ENCODE measurements at places on chromosomes 5 and 9.

DNA sequence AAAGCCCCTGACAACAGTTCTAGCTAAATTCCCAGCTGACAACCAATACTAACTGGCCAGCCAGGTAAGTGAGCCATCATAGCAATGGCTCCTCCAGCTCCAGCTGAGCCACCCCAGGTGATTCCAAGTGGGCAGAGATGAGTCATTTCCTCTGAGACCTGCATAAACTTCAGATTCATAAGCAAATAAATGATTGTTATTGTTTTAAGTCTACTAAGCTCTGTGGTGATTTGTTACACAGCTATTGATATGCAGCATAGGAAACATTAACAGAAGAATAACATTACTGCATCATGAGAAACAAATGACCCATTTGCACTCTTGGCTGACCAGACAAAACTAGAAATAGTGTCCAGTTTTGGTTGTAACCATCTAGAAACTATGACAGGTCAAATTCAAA lies 60.3 kb downstream of the TTC39B start:
- DNase-seq = no peak

DNA sequence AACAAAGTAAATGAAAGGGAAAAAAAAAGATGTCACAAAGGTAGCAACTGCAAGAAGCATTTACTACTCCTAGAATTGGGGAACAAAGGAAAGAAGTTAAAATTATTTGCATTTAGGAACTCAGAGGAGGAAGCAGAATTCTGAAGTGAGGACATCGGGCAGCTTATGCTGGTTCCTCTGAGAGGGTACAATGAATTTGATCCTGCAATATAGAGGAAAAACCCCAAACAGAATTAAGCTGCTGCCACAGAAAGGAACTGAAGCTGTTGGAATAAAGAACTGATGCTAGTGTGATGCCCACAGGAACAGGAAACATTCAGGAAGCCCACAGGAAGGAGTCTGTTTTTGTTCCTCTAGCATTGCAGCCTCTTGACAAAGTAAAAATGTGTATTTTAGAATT lies 22.3 kb upstream of the TBCA start:
- DNase-seq = peak; percentile 54

DNA sequence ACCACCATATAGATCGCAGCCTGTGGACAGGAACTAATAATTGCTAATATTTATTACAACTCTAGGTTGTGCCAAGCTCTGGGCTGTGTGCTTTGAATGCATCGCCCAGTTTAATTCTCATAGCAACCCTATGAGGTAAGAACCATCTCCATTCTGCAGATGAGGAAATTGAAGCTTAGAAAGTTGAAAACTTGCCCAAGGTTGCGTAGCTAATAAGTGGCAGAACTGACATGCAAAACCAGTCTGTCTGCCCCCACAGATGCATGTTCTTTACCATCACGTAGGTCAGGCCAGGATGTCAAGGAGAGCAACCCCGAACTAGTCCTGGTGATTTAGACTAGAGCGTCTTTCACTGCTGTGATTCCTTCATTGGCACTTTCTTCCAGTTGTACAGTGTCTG lies 15.6 kb downstream of the WWC1 start:
- DNase-seq = no peak

DNA sequence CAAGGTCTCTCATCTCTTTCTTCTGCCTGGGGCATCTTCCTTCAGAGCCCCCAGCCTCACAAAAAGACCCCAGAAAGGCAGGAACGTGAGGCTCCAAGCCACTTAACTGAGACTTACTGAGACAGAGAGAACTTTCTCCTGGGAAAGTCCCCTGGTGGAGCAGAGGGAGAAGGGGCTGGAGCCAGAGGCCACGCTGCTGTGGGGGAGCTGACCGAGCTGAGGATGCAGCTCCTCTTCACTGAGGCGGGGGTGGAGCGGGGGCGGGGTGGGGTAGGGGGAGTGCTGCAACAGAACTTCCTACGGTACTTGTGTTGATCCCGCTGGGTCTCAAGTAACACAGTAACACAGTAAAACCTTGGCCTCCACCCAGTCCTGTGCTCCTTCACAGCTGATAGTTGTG lies 204.0 kb downstream of the FSTL4 start:
- no peak for DNase-seq

DNA sequence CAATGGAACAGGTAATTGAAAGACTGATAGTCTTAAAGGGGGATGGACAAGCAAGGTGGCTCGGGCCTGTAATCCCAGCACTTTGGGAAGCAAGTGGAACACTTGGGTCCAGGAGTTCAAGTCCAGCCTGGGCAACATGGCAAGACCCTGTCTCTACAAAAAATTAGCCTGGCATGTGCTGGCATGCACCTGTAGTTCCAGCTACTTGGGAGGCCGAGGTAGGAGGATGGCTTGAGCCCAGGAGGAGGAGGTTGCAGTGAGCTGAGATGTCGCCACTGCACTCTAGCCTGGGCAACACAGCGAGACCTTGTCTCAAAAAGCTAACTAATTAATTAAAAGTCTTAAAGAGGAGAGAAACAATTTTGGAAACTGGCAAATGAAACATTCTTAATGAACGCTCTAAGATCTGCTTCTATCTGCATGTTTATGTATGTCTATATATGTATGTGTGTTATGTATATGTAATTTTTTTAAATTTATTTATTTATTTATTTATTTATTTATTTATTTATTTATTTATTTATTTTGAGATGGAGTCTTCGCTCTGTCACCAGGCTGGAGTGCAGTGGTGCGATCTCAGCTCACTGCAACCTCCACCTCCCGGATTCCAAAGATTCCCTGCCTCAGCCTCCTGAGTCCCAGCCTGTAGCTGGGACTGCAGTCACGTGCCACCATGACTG lies 80.6 kb downstream of the SFXN1 start:
- no peak for DNase-seq

- no peak for DNase-seq
Measured at GRCh38 chr5:90406466-90406865, 3.1 kb downstream of the CETN3 start.

DNA sequence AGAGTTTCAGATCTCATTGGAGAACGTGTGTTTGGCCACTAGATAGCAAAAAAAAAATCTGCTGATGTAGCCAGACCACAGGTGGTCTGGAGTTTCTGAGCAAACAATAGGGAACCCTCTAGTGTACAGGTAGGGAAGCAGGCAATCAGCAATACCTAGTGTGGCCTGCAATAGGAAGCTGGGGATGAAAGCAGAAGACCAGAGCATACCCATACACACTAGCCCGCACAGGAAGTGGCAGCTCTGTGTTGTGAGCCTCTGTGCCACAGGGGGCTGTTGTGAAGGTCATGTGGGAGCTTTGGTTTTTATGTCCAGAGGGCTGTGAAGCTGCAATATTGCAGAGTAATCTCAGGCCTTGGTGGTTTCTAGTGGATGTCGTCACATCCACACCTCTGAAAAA lies 81.2 kb downstream of the MTAP start:
- DNase-seq = peak; percentile 91

DNA sequence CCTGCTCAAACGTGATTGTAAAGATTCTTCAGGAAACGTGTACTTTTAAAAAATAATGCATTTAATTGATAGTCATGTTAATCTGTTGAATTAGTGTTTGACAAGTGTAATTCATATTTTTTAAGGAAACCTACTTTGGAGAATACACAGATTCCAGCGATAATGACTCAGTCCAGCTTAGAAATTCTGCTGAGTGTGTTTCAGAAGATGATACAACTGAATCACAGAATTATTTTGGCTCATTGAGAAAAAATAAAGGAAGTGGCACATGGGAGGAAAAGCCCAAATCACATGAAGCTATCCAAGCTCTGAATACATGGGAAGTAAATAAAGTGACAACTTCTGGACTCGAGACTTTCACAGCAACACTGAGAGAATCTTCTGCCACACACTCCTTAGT lies 37.8 kb downstream of the ICE1 start:
- DNase-seq = no peak

- no peak for DNase-seq
Measured at GRCh38 chr5:139653616-139654015, 5.5 kb downstream of the CXXC5 start.

GRCh38 chr9:80792726-80793125 lies 896.6 kb downstream of the TLE1 start:
- no peak for DNase-seq

DNA sequence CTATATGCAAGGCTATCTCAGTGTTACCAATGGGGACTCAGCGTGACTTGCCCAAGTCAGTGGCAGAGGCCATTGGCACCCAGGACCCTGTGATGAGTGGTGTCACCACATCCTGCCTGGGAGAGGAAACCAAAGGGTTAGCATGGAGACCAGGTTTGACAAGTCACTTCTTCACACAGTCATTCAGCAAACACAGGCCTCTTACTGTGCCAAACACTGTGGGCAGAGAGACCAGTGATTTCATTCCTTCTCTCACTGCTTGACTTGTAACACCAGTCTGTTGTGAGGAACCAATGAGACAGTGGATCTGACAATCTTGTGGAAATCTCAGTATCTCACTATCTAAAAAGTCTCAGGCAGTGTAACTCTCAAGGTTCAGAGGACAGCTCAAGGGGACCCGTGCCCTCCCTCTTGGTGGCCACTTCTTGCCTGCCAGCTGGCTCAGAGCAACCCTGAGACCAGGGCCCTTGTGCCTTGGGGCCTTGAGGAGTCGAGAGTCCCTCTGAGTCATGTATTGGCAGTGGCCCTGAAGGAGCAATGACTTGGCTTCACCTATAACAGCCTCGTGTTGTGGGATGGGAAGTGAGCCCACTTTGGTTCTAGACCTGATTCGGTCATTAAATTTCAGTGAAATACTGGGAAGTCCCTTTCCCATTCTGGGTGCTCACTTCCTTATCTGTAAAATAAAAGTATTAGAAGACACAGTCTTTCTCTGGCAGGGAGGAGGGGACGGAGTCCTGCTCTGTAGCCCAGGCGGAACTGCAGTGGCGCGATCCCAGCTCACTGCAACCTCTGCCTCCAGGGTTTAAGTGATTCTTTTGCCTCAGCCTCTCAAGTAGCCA lies 1.6 kb downstream of the FABP6 start:
- no peak for DNase-seq

- DNase-seq = no peak
Measured at GRCh38 chr5:34507933-34508332, 148.2 kb upstream of the RAI14 start.

DNA sequence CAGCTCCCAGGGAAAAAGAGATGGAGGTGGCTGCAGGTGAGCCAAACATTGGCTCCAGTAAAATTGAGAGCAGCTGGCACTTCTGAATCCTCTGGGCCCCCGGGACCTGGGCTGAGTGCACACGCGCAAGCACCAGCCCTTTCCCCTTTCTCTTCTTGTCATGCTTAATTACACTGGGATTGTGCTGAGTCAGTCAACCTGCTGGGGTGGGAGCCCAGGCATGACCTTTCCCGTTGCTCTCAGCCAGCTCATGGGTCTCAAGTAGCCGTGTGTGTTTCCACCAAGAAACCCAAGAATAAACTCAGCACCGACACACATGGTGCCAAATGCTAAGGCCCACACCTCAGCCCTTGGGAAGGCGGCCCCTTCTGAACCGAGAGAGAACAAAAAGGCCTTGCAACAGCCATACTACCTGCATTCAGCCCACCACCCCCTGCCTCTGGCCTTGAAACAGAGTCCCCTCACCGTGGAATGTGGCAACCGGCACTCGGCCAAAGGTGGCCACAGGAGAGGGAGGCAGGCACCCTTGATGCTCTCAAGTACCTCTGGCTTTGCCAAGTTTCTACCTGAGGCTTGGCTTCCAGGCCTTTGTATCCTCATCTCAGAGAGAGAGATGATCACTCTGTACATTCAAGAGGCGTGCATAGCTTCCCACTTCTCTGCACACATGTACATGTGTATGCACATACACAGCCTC lies 28.1 kb downstream of the SLIT3 start:
- no peak for DNase-seq

Data from AML-193 (cell line).